ENCODE measurements at places on chromosomes 12 and 14.

DNA sequence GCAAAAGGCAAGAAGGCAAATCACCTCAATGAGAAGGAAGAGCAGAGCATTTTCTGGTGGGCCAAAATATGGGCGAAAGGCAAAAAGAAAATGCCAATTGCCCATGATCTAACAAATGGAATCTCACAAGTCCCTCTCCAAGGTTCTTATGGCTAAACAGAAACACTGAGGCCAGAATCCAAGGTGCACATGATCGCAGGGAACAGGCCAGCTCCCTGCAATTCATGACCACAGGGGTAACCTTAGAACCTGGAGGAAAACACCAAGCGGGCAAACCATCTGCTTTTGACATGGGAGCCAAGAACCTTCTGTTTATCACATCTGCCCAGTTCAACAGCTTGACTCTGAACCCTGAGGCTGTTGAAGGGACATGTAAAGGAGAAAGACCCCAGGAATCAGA, 60.0 kb downstream of the NT5DC3 start:
- DNase-seq: no peak

GRCh38 chr12:22299294-22299912, 35.1 kb downstream of the ST8SIA1 start:
- DNase-seq: no peak

DNA sequence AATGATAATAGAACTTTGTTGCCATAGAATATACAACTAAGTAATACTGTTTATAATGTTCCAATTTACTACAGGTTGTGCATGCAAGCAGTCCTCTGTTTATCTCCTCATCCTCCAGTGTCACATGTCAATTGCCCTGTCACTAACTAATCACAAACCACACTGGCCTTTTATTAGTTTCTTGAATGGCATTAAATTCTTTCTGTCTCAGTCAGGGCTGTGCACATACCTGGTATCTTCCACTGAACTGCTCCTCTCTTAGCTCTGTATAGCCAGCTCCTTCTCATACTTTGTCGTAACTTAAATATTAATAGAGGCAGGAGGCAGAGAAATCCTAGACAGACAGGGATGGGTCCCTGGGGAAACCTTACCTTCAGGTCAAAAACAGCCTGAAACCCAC, 24.0 kb downstream of the GABARAPL1 start:
- DNase-seq: no peak

- DNase-seq: no peak
These were observed 211.0 kb upstream of the NUDT4 start for GRCh38 chr12:93166541-93167307.

- DNase-seq: no peak
These were observed 99.4 kb upstream of the PARP11 start for GRCh38 chr12:3972576-3972975.

DNA sequence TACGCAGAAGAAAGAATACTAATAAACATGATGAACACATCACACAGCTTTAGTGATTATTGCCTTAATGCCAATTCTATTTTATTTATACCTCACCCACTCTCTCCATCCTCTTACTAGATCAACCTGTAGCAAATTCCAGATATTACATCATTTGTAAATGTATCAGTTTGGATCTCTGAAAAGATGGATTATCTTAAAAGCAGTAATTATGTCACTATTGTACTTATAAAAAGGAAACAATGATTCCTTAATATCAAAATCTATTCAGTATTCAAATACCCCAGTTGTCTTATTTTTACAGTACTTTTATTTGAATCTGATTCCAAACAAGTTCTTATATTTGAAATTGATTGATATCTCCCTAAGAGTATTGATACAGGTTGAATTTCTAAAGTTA, 892.8 kb upstream of the MDGA2 start:
- no peak for DNase-seq

DNA sequence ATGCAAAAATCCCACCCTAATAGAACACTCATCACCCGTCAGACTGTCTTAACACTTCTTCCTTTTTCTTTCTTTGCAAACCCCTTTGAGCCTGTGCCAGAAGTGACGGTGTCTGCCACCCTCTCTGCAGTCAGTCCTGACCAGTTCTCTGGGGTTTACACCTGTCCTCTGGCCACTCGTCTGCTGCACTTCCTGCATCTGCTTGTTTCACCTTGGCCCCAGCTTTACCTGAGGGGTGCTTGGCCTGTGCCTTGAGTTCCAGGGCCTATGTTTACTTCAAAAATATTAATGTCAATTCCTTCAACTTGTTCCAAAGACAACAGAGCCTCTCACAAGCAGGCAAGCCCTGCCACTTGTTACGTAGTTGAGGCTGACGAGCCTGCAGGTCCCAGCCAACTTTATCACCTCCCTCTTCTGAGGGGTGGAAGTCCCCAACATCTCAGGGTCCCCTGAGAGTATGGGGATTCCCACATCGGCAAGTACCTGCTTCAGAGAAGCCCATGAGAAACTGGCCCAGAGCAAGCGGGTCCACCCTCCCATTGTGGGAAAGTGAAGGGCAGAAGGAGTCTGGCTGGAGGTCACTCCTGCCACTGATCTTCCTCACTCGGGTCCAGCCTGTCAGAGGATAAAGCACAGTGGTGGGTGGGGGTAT, 205.4 kb downstream of the DAD1 start:
- DNase-seq: no peak

- no peak for DNase-seq
These were observed 14.0 kb upstream of the PCNX1 start for GRCh38 chr14:70893062-70893845.

DNA sequence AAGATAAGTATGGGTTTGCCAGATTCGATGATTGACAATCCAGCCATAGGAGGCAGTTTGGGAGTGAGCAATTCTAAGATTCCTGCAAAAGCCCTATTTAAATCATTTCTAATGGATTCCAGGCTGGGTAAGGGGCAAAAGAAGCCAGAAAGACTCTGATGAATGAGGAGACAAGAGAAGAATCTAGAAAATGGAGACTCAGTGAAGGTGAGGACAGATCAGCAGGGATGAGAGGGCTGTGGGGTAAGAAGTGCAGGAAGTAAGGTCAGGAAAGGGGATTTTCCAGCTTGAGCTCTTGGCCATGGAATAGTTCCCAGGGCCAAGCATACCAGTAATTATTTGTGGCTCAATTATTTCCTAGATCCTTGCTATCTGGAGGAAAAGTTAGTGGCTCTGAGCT, 87.3 kb downstream of the TMX1 start:
- no peak for DNase-seq

- no peak for DNase-seq
These were observed 408.5 kb downstream of the ZFP36L1 start for GRCh38 chr14:68384335-68384734.

GRCh38 chr14:67526676-67527459, 6.2 kb upstream of the PLEKHH1 start:
- DNase-seq: peak; percentile 80

- no peak for DNase-seq
These were observed 1.3 kb downstream of the GPR65 start for GRCh38 chr14:88005978-88006851.

DNA sequence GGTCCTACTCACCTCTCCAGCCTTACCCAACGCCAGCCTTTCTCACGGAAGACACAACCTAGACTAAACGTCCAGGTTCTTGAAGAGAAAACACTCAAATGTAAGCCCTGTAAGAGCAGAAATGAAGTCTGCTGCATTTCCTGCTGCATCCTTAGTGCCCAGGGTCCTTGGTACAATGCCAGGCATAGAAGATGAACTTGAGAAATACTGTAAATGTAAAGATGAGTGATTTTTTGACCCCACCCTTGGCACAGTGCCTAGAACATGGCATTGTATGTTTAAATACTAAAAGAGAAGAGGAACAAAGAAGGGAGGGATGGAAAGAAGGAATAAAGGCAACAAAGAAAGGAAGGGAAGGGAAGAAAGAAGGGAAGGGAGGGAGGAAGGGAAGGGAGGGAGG, 514.6 kb downstream of the MED13L start:
- DNase-seq: no peak

DNA sequence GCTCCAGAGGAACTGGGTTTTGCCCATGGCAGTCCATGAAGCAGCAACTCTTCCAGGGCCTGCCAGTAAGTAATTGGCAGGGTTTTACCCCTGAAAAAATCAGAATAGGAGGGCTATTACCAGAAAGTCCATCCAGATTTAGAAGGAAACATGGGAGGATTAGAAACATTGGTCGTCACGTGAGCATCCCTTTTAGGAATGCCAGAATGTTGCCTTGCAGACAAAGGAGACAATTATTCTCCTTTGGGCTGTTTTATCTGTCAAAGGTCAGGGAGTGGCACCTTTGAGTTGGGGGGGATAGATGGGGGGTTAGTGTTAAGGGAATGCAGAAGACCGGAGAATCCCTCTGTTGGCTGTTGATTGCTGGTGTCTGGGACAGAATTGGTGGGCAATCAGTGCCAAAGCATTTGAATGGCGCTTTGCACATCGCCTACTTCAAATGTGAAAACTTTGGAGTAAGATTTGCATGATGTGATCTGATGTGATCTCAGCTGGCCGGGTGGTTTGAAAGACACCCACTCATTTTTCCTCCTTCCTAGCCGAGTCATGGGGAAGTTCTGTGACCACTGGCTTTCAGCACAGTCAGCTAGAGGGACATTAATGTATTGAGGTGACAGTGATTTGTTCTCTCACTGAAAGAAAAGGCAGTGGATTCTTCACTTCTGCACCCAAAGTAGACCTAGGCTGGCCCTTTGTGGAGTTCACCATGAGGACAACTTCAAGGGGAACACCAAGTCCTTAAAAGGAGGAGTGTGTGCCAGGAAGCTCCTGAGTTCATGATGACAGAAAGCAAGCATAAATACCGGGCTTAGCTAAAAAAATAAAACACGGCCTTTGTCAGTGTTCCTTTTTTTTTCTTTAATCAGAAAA, 31.4 kb downstream of the FLVCR2 start:
- no peak for DNase-seq

- no peak for DNase-seq
These were observed 3.3 kb upstream of the ANKRD9 start for GRCh38 chr14:102512793-102513300.

DNA sequence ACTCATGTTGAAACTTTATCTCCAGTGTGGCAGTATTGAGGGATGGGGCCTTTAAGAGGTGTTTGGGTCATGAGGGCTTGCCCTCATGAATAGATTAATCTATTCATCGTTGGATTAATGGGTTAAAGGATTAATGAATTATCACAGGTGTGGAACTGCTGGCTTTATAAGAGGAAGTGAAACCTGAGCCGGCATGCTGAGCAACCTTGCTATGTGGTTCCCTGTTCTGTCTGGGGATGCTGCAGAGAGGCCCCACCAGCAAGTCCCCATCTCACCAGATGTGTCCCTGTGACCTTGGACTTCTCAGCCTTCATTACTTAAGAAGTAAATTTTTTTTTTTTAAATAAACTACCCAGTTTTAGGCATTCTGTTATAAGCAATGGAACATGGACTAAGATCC, 109.6 kb downstream of the DYRK2 start:
- no peak for DNase-seq

DNA sequence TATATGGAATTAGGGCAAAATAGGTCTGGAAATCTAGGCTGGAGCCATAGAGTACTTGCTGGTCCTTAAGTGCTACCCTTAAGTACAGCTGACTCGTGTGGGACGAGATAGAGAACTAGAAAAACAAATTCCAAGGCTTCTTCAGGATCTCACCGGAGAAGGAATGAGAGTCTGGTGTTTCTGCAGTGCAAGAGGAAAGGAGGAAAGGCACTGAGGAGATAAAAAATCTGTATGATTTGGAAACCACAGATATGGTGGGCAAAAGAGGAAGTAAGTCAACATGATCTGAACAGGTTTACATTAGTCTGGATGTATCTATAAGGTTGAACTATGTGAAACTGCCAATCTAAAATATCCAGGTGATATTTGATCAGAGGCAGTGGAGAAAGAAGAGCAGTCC, 134.4 kb upstream of the SOX5 start:
- DNase-seq: no peak

DNA sequence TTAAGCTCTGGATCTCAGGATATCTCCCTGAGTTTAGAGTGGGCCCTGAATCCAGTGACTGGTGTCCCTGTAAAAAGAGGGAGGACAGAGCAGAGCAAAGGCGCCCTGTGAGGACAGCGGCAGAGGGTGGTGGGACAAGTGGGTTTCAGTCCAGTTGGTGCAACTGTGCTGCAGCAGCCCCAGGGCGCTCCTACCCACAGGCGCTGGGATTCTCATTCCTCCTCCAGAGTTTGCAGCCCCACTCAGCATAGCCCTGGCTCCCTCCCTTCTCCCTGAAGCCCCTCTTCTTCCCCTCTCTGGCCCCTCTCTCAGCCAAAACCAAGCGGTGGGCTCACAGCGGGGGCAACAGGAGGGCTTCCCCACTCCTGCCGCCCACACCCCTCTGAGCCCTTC, 1.6 kb downstream of the TMEM179 start:
- no peak for DNase-seq

GRCh38 chr12:52317468-52318052, 3.6 kb downstream of the KRT83 start:
- no peak for DNase-seq

- DNase-seq: no peak
These were observed 999 bp upstream of the DCAF4 start for GRCh38 chr14:72925171-72925759.

DNA sequence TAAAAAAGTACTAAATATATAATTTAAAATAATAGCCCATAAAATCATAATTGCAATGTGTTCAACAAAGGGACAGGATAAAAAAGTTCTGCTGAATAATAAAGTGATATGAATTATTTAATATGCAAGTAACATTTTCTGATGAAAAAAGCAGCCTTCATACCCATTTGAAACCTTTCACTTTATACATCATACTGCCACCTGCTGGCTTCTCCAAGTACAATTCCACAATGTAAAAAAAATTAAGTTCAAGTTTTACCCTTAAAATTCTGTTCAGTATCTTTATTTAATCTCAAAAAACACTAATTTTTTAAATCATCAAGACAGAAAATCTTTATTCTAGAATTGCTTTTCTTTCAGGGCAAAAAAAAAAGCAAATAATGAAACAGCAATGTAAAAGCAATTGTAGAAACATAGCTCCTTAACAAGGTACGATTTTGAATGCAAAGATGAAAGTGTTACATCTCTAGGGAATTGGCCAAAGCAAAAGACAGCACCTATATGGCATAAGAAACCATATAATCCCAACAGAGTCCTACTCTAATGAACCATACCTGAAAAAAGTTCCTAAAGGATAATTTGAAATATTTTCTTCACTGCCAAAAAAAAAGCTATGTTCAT, 15.0 kb downstream of the MDM1 start:
- no peak for DNase-seq

- DNase-seq: no peak
These were observed 22.0 kb downstream of the PYROXD1 start for GRCh38 chr12:21459474-21459873.

DNA sequence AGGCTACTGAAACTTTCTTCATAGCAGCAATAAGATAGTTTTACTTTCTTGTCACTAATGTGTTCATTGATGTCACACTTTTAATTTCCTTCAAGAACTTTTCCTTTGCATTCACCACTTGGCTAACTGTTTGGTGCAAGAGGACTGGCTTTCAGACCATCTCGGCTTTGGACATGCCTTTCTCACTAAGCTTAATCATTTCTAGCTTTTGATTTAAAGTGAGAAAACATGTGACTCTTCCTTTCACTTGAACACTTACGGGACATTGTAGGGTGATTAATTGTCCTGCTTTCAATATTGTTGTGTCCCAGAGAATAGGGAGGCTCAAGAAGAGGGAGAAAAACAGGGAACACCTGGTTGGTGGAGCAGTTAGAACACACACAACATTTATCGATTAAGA, 41.9 kb downstream of the IFNG start:
- no peak for DNase-seq

GRCh38 chr12:84760091-84760865, 152.3 kb downstream of the SLC6A15 start:
- DNase-seq: no peak

All from iPS DF 19.7 (cell line).